ENCODE measurements at places on chromosomes 5 and 9.

DNA sequence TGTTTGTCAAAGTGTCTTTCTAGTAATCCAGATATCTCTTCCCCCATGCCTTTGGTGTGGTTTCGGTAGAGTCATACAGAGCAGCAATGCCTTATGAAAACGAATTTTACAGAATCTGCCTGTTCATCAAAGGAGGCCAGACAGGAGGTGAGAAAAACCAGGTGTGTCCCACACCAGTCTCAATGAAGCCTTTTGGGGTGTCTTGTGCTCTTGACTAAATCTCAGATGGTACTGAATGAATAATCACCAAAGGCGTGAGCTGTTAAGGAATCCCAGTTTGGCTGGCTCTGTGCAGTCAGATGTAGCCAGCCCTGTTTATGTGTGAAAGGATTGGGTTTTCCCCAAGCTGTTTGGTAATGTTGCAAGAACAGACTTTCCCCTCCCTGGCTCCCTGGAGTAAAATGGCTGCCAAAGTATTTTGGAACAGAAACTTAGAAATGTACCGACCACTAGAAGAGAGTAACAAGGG, 70.8 kb upstream of the CDKN2B start:
- peak; percentile 49 for DNase-seq

DNA sequence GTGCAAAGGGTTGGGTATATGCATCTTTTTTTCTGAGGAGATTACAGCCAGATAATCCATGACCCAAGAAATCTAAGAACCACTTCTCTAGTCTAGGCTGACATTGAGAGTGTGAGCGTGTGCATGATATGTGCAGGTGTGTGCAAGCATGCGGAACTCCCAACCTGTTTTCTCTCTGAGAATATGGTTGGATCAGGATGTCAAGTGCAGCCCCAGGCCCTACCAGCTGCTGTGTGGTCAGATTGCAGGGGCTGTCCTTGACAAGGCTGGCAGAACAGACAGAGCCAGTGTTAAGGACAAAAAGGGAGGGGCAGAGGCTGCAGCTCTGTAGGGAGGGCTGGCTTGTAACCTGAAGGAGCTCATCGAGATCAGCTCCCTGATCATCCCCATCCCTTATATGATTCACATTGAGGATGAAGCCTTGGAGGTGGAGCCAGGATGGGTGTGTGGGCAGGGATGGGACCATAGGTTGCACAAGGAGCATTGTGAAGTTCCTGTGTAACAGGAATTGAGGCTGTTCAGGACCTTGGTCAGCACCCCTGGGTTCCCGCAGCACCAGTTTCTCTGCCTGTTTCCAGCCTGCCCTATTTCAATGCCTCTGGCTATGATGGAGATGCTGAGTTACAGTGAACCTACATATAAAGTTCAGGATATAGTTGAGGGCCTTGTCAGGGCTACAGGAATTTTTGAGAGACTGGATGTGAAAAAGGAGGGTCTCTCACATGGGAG, 52.6 kb upstream of the ARAP3 start:
- DNase-seq: peak; percentile 57

- DNase-seq: no peak
These were observed 46.5 kb upstream of the DAPK1 start for GRCh38 chr9:87451149-87451548.

DNA sequence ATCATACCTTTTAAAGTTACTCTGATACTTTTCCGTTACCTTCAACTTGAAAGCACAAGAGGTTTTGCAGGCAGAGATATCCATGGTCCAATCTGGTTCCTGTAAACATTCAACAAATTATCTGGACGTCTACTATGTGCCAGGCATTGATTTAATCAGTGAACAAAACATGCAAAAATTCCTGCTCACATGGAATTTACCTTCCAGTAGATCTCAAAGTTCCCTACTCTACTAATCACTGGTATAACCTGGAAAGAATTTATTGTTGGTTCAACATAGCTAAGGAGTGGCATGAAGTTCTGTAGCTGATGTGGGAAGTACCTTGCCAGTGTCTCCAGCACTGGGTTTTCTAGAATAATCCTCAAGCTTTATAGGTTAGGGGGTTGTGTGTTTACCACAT, 9.8 kb downstream of the OCLN start:
- no peak for DNase-seq

GRCh38 chr5:10564838-10565784, 1.2 kb downstream of the ANKRD33B start:
- no peak for DNase-seq

GRCh38 chr5:79621056-79621455, 8.8 kb downstream of the TENT2 start:
- peak; percentile 46 for DNase-seq

DNA sequence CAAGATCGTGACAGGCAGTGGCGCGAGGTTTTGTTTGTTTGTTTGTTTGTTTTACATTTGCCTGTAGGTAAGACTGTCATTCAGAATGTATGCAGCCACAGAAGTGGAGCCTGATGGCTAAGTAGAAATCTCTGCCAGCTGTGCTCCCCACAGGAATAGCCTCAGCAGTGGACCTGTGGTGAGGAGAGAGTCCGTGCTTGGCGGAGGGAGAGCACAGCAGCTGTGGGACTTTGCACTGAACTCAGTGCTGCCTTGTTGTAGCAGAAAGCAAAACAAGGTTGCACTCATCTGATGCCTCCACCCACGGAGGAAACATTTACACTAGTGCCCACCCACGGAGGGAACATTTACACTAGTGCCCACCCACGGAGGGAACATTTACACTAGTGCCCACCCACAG, 4.4 kb upstream of the ZNF782 start:
- no peak for DNase-seq

DNA sequence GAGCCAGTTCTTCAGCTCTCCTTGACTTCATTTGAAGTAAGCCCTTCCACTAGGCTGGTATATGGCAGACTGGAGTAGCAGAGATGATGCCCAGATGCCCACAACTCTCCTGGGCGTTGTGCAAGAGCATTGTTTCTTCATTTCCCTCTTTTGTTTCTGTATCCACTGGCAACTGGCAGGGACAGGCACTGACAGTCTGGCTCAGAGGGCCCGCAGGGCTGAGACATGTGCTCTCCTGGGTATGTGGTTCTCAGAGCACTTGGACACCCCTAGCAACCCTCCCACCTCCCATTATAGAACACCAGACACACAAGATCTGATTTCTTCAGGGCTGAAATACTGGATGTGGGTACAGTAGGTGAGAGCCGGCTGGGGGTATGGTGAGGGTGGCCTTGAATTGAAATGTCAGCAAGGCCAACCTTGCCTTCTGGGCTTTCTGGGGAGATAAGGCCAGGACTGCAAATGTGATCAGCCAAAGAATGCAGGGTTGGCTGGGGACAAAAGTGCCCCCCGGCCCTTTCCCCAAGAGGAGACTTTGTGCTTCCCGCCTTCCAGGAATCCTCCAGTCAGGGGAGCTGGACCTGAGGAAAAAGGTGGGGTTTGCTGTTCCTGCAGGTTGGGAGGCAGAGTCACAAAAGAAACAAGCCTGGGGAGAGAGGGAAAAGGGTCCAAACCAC, 28.6 kb upstream of the CTNNA1 start:
- no peak for DNase-seq

DNA sequence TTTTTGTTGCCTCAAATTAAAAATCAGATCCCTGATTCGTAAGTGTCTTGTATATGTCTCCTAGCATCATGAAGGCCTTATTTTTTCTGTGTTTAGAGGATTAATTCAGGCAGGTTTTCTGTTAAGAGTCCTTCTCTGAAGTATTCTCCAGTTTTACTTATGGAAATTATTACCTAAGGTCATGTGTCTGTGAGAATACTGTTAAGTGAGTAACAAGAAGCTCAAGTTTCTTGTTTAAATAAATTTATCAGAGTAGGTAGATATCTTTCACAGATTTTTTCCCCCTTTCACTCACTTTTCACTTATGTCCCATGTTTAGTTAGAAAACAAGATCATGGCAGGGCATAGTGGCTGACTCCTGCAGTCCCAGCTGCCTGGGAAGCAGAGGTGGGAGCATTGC, 233.6 kb downstream of the KDM4C start:
- DNase-seq: no peak

DNA sequence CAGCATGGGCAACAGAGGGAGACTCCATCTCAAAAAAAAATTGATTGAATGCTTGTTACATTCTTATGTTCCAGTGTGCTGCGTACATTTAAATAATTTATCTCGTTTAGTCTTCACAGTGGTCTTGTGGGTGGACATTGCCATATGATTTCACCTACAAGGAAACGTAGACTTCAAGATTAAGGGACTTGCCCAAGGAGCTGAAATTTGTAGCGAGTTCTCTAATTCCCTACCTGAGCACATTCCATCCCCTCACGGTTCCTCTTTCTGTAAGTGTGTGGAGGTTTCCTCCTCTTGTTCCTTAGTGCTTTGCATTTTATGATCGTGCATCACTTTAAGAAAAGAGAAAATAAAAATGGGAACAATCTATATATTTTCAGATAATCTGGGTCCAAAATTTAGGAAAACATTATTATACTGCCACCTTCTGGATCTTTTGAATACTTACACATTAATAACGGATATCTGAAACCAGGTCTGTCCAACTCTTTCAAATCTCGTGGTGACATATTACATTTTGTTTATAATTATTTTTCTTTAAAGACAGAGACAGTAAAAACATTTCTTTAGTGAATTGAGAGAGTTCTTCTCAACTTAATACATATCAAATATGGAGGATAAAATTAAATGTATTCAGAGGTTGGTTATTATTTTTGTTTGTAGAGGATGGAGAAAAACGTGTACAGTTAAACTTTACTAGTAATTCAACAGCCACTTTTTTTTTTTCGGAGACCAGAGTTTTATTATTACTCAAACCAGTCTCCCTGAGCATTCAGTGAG, 29.9 kb upstream of the C7 start:
- peak; percentile 25 for DNase-seq

DNA sequence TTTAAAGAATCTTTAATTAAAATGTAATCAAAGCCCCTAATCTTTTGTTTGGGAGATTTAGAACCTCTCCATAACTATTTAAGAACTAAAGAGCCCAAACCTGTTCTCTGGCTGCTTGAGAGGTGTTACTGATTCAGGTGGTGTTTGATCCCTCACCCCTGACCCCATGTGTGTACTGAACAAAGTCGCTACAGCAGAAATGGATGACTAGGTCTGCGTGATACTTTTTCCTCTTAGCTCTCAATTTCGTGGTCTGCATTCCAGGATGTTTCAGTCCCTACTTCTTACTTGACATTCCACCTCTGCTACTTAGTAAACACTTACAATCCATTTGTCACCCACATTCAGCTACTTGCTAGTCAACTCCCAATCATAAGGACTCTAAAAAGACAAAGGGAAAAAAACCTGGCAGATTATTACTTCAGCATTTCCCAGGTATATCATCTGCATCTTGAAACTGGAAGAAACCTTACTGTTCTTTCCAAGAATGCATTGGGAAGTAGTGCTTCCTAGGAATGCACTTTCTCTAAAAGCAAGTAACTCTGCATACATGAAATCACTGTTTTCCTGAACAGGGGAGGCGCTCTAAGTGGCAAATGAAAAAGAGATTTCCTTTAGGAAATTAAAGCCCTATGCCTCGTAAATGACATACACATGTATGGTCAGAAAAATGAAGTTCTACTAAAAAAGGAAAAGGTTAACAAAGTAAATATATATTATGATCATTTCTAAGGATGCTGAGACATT, 1091.6 kb downstream of the PTPRD start:
- no peak for DNase-seq

- peak; percentile 53 for DNase-seq
These were observed 48.8 kb downstream of the MVB12B start for GRCh38 chr9:126375386-126375785.

GRCh38 chr9:121073038-121073437, 1.7 kb upstream of the CNTRL start:
- DNase-seq: peak; percentile 84

Data from fibroblast of skin of right biceps (primary cell).